ENCODE measurements at places on chromosomes 6 and 20.

- no peak for DNase-seq
These were observed 341.7 kb downstream of the PRL start for GRCh38 chr6:21955053-21955595.

GRCh38 chr20:44092551-44093248 is 94.3 kb downstream of the JPH2 start:
- no peak for DNase-seq

GRCh38 chr6:24186349-24186748 is 60.3 kb downstream of the NRSN1 start:
- DNase-seq: no peak

- no peak for DNase-seq
These were observed 58.9 kb downstream of the TRERF1 start for GRCh38 chr6:42392833-42393232.

GRCh38 chr6:20302702-20303251 is 90.5 kb upstream of the MBOAT1 start:
- DNase-seq: no peak

- no peak for DNase-seq
These were observed 406.9 kb upstream of the MAP3K7 start for GRCh38 chr6:90993770-90994169.

GRCh38 chr6:129965096-129965495 is 53.3 kb upstream of the L3MBTL3 start:
- DNase-seq: no peak

GRCh38 chr6:3438190-3439167 is 18.4 kb downstream of the SLC22A23 start:
- DNase-seq: no peak

DNA sequence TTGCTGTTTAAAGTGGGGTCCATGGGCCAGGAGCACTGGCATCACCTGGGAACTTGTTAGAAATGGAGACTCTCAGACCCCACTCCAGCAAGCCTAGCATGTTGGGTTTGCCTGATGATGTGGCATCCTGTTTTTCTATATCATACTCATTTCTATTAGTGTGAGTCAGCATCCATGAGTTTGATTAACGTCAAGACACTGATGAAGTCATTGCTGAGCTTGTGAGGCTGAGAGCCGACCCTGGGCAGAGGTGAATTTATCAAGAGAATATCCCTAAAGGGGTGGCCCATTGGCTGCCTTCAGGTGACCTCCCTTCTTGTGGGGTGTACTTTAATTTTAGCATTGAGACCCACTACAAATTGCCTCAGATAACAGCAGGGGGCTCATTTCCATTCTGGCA is 43.4 kb upstream of the RNF144B start:
- DNase-seq: no peak

DNA sequence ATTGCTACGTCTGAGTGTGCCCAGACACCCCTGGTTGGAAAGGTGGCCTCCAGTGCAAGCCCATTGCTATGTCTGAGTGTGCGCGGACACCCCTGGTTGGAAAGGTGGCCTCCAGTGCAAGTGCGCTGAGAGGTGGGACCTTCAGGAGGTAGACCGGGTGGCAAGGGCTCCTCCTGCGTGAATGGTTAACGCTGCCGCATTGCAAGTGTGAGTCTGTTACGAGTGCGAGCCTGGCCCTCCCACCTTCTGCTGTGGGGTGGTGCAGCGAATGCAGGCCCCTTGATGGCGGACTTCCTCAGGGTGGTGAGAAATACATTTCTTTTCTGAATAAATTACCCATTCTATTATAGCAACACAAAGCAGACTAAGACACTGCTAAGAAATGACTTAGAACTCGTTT is 208.8 kb downstream of the DLL1 start:
- DNase-seq: peak; percentile 5

DNA sequence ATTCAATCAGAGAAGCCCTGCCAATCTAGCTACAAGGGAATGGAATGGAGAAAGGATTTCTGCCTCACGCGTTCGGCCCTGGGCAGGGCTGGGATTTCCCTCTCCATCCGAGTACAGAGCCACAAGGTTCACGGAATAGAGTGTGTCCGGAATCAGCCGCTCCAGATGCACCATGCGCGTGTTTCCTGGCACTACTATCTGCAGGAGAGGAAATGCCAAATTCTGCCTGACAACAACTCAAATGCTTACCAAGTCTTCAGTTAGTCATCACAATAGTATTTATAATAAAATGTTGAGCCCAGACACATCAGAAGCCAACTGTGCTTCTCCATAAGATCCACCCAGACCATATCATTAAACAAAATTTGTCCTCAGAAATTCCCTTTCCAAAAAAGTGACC is 75.1 kb downstream of the COL12A1 start:
- no peak for DNase-seq

DNA sequence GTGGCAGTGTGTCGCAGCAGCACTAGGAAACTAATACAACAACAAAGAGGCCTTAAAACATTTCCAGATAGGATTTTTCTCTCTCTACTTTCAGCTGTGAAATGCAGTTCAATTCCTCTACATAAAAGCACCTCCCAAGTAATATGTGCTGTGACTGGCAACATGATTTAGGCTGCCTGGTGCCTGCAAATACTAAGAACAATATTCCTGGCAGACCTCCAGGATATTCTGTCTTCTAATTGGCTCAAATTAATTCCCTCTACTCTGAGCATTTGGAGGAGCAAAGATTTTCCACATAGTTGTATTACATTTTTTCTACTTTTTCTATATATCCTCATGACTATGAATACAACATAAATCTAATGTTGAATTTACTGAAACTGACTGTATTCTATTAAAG is 33.2 kb downstream of the SCGN start:
- DNase-seq: no peak

- DNase-seq: no peak
These were observed 207.4 kb upstream of the LRFN2 start for GRCh38 chr6:40794586-40794985.

GRCh38 chr20:62063315-62063980 is 2.2 kb downstream of the TAF4 start:
- DNase-seq: no peak

DNA sequence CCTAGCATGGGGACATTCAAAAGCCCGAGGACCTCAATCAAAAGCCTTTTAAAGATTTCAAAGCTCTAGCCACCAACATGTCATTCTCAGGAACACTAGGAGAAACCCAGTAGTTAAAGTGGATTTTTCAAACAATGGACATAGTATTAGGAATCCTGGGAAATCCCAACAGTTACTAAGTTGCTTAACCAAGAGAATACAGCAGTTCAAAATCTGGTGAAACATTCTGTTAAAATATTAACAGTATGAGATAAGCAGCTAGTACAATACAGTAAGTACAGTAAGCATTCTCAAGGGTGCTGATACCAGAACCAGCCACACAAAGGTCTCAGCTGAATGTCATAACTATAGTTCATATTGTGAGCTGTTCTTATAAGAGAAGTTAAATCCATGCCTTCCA is 68.6 kb downstream of the CDK19 start:
- no peak for DNase-seq

DNA sequence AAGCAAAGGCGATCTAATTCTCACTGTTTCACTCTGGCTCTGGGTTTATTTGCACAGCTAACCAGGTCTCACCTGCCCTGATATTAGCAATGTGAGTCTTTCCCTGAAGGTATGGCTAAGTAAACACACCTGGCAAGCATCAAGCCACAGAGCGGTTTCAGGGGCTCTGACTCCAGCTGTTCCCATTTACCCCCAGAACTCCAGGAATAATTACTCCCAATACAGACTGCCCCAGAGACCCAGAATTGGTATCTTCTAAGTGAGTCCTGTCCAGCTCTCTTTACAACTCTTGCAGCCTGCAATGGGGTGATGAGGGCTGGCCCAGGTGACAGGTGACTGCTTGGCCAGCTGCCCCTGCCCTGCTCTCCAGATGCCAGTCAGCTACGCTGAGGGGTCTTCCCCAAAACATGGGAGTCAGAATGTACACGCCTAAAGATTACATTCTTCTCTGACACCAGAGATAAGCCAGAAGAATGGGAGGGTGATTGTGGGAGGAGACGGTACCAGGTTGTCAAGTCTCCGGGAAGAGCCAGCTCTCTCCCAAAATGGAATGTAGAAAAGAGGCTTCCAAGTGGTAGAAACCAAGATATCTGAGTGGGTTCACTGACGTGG is 4.9 kb upstream of the LRRN4 start:
- no peak for DNase-seq

DNA sequence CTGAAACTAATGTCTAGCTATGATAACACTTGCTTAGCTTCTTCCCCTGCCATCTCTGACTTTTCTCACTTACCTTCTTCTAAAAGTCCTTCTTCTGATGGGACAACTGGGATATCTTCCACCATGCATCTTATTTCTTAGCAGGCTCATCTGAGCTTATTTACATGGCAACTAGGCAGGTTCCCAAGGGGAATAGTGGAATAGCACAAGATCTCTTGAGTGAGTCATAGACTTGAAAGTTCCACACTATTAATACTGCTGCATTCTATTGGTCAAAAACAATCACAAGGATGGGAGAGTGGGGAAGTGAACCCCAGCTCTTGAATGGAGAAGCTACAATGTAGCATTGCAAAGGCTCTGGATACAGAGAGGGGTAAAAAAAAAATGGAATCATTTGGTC is 142.1 kb downstream of the HAO1 start:
- no peak for DNase-seq

- DNase-seq: no peak
These were observed 53.0 kb upstream of the FUCA2 start for GRCh38 chr6:143564484-143565017.

- no peak for DNase-seq
These were observed 35.7 kb upstream of the ZMYND8 start for GRCh38 chr20:47392015-47392720.

DNA sequence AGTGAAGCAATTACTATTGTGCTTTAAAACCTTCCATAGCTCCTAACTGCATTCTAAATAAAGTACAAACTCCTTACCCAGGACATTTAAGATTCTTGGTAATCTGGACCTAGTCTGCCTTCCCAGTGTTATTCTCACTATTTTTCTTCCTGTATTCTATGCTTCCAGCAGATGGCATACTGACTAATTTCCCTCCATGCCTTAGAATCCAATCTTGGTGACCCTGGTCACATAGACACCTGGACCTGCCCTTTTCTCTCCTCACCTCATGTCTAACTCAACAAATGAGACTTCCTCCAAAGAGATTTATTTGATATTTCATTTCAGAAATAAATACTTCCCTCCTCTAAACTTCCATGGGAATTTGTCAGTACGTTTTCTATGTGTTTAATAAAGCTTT is 25.8 kb downstream of the ROS1 start:
- DNase-seq: no peak

DNA sequence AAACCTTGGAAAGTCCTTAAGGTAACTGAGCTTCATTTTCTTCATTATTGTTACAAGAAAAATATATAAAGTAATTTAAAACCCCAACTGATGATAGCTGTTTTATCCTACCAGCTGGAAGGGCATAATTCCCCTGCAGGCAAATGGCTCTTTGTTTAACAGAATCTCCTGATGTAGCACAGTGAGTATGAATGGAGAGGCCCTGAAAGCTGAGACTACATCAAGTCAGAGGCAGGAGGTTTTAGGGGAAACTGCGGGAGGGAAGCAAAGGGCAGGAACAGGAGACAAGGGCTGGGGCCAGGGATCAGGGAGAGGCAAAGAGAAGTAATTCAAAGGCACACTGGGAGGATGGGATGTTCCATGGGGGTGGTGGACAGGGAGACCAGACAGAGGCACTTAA is 119.0 kb upstream of the LRFN2 start:
- no peak for DNase-seq

- DNase-seq: no peak
These were observed 568.2 kb downstream of the BCKDHB start for GRCh38 chr6:80674669-80675068.

GRCh38 chr6:65707126-65707826 is at the start of gene EYS:
TSS of gene EYS (minus strand) at chr6:65707226. CDS start at chr6:65495410, 211,816 bp downstream.
- DNase-seq: no peak

- no peak for DNase-seq
These were observed 223.8 kb downstream of the HAO1 start for GRCh38 chr20:7716286-7716972.

GRCh38 chr20:51404297-51405060 is 138.0 kb downstream of the NFATC2 start:
- DNase-seq: peak; percentile 88

DNA sequence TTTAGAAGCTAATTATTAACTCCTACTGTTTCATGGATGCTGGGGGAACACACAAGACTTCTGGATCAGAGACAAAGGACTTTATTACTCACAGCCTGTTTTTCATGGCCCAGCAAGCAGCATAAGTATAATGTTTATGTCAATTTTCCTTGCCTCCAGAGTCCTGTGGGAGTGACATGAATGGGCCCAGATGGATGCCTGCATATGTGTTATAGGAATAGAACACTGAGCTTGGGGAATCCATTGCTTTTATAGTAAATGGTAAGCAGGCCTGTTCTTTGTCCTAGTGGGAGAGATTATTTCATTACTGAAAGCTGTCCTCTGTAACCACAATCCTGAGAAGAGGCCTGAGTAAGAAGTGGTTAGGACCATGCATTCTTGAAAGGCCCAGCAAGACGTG is 25.6 kb downstream of the BLTP3A start:
- DNase-seq: no peak

DNA sequence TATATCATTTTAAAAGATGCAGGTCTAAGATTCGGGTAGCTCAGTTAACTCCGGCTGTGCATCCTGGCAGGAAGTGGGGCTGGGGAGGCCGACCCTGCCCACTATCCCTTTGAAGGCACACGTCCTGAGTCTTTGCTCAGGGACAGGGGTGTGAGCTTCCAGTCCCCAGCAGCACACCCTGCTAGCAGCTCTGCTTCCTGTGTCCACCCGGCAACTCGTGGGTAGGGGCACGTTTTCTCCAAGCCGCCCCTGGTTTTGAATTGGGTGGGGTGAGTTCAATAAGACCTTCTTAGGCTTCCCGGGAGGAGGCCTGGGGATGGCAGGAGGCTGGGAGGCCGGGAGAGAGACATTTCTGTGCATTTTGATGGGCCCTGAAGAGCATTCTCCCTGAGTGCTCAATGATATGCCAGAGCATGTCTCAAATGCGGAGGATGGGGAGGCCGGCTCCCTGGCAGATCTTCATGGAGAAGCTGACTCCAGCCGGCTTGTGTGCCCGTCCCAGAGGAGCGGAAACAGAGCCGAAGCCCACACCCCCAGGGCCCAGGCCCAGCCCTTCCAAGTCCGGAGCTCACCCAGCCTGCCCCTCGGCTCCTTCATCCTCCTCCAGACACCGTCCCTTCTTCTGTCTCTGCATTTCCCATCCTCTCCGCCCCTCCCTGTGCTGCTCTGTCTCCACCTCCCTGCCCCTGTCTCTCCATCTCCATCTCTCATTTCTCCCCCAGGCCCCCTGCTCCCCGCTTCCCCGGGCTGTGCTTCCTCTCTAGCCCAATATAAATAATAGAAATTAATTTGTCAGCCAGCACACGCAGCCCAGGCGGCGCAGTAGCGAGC is 36.3 kb upstream of the ZFAND3 start:
- no peak for DNase-seq

- DNase-seq: no peak
These were observed 17.9 kb upstream of the KIF25 start for GRCh38 chr6:167979436-167980139.

- no peak for DNase-seq
These were observed 195.4 kb downstream of the ANKRD60 start for GRCh38 chr20:58033026-58033536.

DNA sequence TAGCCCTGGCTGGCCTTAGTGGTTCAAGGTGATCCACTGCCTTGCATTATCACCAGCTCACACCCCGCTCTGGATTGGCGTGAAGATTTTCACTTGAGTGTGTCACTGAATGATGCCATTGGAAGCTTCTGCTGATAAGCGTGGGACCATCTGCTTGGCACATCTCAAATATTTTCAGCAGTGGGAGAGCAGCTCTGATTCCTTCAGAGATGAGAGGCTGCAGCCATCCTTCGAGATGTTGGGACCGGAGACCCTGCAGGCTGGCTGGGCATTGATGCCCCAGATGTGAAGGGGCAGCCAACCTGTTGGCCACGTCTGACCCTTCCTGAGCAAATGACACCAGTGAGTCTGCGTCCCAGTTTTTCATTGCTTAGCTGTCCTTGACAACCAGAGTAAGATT is at the start of gene MAS1:
Gene MAS1, plus strand, starts transcription at position 197 of the 400 bp plus-strand sequence. CDS start 15,968 bp downstream, outside the sequence.
- DNase-seq: no peak
